ENCODE measurements at places on chromosomes 1 and 21.

DNA sequence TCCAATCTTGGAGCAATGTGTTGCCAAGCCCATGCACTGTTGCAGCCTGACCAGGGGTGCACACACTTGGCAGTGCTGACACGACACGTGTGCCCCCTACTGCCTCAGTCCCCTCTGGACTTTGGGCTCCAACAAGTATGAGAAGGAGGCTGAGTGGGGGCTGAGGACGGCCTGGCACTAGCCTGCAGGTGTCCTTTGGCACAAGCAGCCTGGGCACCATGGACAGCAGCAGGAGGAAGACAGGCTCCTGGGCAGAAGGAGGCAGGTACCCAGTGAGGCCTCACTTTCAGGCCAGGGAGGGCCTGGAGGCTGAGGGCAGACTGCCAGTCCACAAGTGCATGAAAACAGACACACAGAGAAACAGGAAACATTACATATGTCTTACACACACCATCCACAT is 1702.9 kb upstream of the B3GALT2 start:
- DNase-seq: no peak

- peak; percentile 94 for DNase-seq
These were observed 58.9 kb upstream of the LAPTM5 start for GRCh38 chr1:30816211-30817076.

GRCh38 chr1:212286556-212287131 is 1.4 kb downstream of the PPP2R5A start:
- no peak for DNase-seq

- no peak for DNase-seq
These were observed 120.9 kb downstream of the C1orf21 start for GRCh38 chr1:184507604-184508280.
